ENCODE measurements at places on chromosomes 16 and 17.

DNA sequence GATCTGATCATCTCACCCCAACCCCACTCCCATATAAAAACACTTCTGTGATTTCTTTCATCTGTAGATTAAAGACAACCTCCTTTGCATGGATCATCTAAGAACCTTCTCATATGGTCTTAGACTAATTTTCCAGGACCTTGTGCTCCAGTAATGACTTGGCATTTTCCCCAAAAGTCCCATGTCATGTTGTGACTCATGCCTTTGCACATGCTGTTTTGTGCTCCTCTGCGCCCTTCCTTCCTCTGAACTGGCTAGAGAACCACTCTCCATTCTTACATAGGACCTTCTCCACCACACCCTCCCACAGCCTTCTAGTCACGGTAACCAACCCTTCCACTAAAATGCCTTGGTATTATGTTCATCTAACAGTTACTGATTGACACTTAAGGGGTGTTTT, 99.5 kb upstream of the AXIN2 start:
- DNase-seq = no peak

- no peak for DNase-seq
These were observed 18.8 kb downstream of the CDK5RAP3 start for GRCh38 chr17:47989700-47990099.

DNA sequence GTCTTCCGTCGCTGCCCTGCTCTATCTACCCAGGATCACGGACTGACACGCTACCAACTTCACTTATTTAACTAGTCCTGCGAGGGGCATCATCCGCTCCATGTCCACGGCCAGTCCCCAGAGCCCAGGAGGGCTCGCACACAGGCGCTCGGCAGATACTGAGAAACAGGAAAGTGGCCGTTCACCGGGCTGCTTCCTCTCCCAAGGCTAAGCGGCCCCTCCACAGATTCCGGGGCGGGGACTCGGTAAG, 388 bp downstream of the OXLD1 start:
- DNase-seq = no peak

DNA sequence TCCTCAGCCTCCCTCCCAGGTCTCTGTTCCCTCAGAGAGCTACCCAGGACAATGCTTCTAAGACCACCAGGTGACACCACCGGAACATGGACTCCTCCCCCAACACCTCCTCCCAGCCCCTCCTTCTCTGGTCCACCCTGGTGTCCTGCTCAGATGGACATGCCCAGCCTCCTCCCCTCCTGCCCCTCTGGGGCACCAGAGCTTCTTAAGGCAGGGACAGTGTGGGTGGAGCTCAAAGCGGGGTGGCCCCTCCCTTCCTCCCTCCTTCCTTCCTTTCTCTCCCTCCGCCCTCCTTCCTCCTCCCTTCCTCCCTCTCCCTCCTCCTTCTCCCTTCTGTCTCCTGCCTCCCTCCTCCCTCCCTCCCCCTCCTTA, 22.7 kb downstream of the TRPV3 start:
- DNase-seq = no peak

DNA sequence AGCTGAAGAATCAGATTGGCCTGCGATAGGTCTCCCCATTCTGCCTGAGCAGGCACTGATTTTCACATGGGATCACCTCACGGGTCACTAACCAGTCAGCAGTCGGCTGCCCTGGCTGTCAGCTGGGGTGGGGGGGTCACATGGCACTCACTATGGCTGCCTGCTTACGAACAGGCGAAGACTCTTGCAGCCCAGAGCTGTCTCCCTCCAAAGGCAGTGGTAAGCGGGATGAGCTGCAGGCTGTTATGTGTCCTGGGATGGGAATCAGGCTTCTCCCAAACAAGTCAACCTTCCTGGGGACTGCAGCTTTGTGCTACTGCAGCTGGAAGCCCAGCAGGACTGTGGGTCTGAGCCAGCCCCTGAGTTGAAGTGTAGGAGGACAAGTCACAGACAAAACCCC, 29.0 kb upstream of the ADORA2B start:
- no peak for DNase-seq

DNA sequence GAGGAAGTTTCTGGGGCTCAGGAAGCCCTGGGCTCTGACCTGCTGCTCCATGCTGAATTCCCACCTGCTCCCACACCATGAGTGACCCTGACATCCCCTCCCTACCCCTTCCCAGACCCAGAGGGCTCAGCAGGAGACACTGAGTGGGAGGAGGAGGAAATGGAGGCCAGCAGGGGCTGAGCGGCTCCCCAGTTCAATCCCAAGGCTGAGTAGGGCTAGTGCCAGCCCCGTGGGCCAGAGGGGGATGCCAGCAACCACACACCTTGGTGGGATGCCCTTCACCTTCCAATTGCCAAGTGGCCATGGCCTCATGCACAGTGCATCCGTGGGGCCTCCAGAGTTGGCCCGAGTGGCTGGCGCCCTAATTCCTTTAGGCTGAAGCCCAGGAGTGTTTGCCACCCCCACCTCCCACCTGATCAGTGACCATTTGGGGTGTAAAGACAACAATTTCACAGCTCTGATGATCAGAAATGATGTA, 1.0 kb upstream of the ADGRG3 start:
- no peak for DNase-seq

DNA sequence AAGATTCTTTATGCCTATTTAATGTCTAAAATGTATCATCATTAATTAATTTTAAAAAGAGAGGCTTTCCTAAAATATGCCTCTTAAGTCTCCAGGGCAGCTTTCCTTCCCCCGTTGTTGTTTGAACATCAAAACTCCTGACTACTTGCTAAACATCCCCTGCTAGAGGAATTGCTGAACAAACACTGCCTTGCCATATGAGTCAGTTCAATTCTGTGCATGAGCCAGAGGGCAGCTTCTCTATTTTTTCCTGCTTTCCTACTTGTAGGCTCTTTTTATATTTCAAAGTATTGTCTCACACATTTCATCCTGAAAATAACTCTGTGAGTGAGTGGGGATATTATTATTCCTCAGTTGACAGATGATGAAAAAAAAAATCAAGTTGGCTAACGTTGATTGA, 143.4 kb downstream of the HS3ST4 start:
- no peak for DNase-seq

- DNase-seq = no peak
These were observed 23.6 kb downstream of the SPPL2C start for GRCh38 chr17:45868276-45868675.

DNA sequence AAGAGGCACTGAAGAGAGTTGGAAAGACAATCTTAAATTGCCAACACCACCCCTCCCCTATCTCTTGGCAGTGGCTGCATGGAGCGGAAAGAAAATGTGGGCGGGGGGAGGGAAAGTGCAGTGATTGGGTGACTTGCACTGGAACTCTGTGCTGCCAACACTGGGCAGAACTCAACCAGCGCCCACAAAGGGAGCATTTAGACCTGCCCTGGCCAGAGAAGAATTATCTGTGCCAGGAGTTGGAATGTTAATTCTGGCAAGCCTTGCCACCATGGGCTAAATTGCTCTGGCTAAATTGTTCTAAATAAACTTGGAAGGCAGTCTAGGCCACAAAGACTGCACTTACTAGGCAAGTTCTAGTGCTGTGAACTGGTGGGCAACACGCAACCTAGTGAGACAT, 6.5 kb upstream of the CCL13 start:
- DNase-seq = no peak

- DNase-seq = no peak
These were observed 243.1 kb upstream of the MAF start for GRCh38 chr16:79843631-79844043.

GRCh38 chr16:84307209-84307954, 12.7 kb downstream of the WFDC1 start:
- no peak for DNase-seq

- DNase-seq = no peak
These were observed 241.7 kb downstream of the SEC14L1 start for GRCh38 chr17:77382356-77382911.

GRCh38 chr16:47317465-47318240, 143.2 kb downstream of the ITFG1 start:
- DNase-seq = no peak

DNA sequence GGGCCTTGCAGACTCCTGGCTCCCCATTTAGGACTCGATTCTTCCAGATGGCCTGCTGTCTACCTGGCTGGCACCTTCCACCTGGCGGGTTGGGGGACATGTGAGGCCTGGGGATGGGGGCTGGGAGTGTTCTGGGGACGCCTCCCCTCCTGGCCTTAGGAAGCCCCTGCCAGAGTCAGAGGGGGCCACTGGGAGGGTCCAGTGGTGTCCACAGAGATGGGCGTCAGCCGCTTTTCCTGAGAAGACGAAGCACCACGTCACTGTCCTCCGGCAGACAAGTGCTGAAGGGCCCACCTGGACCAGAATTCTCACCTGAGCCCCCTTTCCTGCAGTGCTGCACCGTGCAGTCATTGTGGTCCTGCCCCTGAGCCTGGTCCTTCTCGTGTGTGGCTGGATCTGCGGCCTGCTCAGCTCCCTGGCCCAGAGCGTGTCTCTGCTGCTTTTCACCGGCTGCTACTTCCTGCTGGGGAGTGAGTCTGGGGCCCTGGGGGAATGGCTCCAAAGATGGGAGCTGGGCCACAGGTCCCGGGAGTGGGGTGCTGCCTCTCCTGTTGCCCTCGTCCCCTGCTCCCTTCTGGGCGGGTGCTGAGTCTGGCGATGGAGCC, 2.9 kb downstream of the TMEM235 start:
- DNase-seq = no peak

- peak; percentile 1 for DNase-seq
These were observed 99.9 kb upstream of the ZNF750 start for GRCh38 chr17:82939621-82940135.

- no peak for DNase-seq
These were observed 1.8 kb upstream of the ADAT1 start for GRCh38 chr16:75624921-75625334.

DNA sequence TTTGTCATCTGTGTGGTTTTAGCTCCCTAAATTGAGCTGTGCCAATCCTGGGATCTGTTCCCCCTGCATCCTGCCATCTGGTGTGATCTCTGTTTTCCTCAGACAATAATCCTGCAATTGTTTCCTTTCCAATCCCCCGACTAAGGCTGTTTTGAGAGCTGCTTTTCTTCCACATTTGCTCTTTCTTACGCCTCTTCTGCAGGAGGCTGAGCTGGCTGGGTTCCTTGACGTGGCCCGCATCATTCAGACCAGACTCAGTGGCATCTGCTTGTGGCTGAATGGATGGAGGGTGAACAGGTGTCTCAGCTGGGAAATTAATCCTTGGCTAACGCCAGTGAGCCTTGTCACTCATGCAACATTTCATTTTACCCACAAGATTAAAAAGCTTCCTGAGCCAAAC, 9.8 kb upstream of the MED9 start:
- DNase-seq = no peak

- DNase-seq = peak; percentile 67
These were observed 90.8 kb upstream of the TOB1 start for GRCh38 chr17:50956750-50957523.

DNA sequence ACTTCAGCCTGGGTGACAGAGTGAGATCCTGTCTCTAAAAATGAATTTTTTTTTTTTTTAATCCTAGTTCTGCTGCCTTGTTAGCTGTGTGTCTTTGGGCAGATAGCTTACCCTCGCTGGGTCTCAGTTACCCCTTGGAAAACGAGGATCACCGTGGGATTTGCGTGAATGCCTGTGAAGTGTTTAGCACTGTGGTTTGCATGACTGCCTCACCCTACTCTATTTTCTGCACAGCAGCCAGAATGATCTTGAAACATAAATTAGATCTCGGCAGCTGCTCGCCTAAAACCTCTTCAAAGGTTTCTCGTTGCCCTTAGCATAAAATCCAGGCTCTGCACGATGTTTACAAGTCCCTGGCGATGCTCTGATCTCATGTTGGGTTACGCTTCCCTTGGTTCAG, 71.2 kb upstream of the GRIN2A start:
- no peak for DNase-seq

GRCh38 chr16:84339766-84340165, 28.6 kb upstream of the ATP2C2 start:
- DNase-seq = no peak

DNA sequence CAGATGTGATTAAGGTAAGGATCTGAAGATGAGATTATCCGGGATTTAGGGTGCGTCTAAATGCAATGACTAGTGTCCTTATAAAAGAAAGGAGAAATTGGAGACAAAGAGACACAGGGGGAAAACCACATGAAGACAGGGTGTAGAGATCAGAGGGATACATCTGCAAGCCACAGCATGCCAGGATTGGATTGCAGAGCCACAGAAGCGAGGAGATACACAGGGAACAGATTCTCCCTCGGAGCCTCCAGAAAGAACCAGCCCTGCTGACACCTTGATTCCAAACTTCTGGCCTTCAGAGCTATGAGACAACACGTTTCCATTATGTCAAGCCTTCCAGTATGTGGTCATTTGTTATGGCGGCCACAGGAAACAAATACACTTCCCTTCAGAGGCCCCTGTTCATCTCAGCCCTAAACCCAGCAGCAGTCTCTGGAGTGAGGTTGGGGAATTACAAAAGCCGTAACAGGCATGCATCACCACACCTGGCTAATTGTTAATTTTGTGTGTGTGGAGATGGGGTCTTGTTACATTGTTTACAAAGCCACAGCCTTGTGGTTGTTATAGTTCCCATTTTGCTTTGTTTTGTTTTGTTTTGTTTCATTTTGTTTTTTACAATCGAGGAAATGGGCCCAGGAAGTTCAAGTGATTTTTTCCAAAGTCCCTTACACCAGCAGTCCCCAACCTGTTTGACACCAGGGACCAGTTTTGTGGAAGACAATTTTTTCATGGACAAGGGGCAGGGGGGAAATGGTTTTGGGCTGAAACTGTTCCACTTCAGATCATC, 51.6 kb upstream of the LYRM9 start:
- DNase-seq = no peak
